Activated T-cell treated with anti-CD3 and anti-CD28 coated beads for 4 hours (primary cell): ENCODE measurements at places on chromosomes 7 and 10.

DNA sequence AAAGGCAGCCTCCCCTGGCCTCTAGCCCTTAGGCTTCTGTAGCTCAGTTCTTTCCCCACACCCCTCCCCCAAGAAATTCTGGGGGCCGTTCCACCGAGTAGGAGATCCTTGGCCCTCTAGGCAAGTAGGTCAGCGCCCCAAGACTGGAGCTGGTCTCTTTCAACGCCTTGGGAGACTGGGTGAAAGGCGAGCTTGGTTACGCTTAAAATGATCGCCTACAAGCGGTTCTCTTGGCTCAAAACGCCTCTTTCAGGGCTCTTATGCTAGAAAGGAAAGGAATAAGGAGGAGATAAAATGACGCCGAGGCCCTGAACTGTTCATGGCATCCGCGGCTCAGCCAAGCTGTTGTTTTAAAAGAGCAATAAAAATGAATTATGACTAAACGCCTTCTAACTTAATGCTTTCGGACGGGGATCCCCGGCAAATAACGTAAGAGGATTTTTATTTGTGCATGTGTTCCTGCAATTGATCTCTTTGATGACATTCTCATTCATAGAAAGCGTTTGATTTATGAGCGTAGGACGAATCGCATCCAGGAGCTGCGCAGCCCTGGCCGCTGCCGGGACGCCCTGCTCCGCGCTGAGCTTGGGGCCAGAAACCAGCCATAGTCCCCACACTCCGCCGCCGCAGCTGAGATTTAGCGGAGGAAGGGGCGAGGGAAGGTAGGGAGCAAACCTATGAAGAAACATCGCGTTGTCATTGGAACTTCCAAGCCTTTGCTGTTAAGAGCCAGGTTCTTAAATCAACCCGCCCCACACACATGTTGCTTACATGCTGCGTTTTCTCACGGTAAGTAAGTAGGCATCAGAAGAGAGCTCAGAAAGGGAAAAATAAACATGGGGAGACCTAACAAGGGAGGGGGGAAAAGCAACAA lies 3.0 kb upstream of the HOXA1 start:
- no peak for DNase-seq

GRCh38 chr7:50667338-50667737 lies 102.1 kb upstream of the DDC start:
- no peak for DNase-seq

DNA sequence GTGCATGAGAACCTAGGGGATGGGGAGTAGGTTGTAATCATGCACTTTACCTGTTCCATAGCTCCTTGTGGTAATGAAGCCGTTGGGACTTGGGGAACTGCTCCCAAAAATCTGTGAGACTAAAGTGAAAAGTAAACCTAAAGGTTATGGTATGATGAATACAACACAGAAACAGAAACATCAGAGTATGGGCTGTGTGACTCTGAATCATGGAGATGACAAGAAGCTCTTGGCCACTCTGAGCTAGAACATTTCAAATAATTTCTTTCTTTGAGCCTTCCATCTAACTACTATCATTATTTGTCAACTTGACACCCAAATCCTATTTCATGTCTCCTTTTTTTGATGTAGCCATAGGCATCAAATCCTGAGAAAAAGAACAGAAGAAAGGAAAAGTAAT lies 2.9 kb downstream of the CLEC5A start:
- no peak for DNase-seq

DNA sequence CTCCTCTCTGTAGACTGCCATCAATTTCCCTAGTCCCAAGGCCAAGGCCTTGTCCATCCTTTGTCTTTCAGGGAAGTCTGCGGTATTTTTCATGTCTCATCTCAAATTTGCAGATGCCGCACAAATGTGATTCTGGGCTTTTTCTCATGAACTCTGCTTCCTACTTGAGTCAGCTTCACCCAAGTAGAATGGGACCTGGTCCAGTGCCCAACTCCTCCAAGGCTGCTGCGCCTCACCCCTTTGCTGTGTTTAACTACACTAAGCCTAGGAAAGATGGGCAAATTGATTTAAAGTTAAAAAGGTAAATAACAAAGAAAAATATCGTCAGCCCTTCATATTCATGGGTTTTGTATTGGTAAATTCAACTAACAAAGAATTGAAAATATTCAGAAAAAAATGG lies 1092.6 kb upstream of the AUTS2 start:
- DNase-seq, result no peak

DNA sequence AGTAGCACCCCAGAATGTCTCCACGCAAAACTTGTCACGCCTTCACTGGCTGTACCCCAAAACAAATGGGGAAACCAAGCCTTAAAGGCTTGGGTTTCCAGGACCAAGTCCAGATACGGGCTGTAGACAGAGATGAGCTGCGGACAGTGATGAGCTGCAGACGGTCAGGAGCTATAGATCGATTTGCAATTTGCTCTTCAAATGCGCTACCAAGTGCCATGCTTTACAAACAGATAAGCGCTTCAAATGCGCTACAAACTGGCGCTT lies 658 bp upstream of the SGCE start:
- no peak for DNase-seq

GRCh38 chr10:113412161-113412560 lies 140.7 kb upstream of the HABP2 start:
- no peak for DNase-seq

DNA sequence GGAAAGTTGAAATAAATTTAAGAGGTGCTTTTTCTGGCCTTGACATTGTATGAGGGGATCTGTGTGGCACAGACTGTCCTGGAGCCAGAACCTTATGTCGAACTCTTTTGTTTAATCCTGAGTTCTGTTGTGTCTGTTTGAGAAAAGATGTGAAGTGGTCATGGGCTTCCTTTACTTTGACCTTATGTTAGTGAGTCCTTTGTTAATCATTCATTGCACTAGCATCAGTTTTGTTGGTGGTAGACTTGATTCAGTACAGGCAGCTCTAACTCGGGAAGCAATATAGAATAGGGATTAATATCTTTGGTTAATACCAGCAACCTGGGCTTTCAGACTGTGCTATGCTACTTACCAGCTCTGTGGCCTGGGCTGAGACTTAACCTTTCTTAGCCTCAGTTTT lies 123.9 kb upstream of the FZD1 start:
- DNase-seq, result no peak

DNA sequence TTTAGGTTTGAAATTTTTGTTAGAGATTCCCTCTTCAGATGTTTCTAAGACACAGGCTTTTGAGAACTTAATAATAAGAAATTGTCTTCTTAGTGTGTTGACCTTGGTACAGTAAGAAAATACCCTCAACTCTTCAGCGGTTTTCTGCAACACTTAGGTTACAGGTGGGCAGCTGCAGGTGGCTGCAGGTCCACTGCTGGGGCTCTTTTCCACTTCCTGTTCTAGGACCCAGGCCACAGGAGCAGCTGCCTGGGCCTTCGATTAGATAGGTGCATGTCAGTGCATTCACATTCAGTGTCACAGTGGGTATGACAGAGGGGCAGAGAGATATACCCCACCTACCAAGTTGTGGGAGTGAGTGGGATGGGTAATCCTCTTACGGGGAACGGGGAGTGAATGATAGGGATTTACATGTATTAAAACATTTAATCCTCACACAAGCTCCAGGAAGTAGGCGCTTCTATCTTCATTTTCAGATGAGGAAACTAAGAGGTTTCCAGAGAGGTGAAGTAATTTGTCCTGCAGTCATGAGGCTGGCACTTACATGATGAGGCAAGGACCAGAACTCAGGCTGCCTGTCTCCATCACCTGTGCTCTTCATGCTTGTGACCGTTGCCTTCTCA lies 20.2 kb upstream of the SUV39H2 start:
- no peak for DNase-seq

DNA sequence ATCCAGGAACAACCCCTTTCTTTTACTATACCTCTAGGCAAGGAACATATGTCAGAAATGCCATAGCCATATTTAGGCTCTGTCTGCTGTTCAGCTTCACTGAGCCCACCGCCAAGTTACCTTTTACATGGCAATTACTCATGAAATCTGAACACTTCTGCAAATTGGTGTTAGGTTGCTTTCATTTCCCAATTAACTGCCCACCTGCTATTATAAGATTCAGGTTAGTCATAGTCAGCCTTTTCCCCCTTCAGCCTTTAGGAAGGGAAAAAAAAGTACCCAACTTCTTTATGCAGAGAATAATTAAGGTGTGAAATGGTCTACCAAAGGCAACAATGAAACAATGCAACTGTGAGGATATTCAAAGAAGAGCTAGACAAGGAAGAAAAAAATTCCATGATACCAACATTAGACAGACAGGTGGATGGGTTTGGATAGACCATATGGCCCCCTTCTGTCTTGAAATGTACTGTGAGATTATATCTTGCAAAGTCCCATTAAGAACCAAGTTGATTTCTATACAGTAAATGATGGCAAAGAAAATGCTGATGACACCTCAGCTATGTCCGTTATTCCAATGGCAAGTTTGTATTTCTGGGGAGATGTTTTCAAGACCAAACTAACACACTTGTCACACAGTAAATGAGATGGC lies 442.1 kb upstream of the NRP1 start:
- DNase-seq, result no peak

- no peak for DNase-seq
These were observed 8.6 kb upstream of the ZNF33B start for GRCh38 chr10:42646687-42647640.

DNA sequence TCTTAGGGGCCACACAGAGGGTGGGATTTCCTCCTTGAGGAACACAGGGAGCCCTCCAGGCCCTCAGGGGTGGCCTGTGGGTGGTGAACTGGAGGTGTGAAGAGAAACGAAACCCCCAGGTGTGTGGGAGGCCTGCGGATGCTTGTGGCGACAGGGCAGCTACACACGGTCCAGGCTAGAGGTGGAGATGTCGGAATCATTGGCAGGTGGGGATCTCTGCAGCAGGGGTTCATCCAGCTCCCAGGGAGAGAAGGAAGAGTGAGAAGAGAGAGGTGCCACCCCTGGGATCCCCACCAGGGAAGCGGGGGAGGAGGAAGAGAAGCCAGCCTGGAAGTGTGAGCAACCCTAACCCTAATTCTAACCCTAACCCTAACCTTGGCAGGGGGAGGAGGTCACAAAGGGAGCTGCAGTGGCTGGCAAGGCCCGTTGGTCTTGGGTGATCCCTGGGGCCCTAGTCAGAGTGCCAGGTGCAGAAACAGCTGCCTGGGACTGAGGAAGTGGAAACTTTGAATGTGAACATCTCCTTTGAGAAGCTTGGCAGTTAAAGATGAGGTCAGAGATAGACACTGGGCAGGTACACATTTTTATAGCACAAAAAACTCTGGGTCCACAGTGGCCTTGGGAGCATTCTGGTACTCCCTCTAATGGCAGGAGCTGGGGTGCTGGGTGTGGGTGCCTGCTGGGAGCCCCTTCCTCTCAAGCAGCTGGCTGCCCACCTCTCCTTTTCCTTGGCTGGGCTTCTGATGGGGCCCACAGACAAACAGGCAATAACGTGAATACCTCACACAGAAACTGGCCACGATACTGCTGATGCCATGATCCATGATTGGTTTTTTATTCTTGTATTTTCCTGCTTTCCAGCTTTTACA lies 6.8 kb upstream of the AEBP1 start:
- no peak for DNase-seq

- no peak for DNase-seq
These were observed 81.5 kb upstream of the HPS1 start for GRCh38 chr10:98528166-98528804.

DNA sequence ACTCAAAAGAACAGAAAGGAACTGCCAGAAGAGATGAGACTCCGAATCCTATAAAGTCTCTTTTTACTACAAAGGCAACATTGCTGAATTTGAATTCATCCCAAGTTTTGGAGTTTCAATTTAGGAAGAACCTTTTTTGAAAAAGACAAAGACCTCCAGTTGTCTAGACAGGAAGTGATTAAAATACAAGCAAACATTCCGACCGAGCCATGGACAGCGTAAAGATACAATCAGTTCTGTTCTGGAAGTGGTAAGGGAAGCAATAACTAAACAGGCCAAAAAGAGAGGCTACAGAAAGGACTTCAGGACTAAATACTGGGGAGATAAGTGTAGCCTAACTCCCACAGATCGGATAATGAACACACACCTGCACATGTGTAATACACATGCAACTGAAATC lies 101.0 kb downstream of the SMURF1 start:
- DNase-seq, result no peak

DNA sequence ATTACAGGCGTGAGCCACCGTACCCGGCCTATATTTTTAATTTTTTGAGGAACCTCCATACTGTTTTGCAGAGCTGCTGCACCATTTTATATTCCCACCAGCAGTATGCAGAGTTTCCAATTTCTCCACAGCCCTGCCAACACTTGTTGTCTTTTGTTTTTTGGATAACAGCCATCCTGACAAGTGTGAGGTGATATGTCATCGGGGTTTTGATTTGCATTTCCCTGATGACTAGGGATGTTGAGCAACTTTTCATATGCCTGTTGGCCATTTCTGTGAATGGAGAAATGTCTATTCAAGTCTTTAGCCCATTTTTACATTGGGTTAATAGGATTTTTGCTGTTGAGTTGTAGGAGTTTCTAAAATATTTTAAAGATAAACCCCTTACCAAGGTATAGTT lies 22.2 kb downstream of the ENTPD7 start:
- DNase-seq, result no peak

GRCh38 chr7:108249453-108249852 lies 119.3 kb upstream of the LAMB4 start:
- no peak for DNase-seq

GRCh38 chr7:86981127-86981526 lies 78.3 kb downstream of the ELAPOR2 start:
- no peak for DNase-seq

- DNase-seq, result no peak
These were observed 71.9 kb upstream of the DIP2C start for GRCh38 chr10:761376-761775.

- no peak for DNase-seq
These were observed 249.8 kb upstream of the TCF7L2 start for GRCh38 chr10:112700215-112700671.

- no peak for DNase-seq
These were observed 25.7 kb downstream of the NUB1 start for GRCh38 chr7:151367284-151367683.

GRCh38 chr7:36667007-36667745 lies 57.1 kb downstream of the AOAH start:
- no peak for DNase-seq

- DNase-seq, result no peak
These were observed 12.8 kb upstream of the CXCL12 start for GRCh38 chr10:44397476-44398225.

DNA sequence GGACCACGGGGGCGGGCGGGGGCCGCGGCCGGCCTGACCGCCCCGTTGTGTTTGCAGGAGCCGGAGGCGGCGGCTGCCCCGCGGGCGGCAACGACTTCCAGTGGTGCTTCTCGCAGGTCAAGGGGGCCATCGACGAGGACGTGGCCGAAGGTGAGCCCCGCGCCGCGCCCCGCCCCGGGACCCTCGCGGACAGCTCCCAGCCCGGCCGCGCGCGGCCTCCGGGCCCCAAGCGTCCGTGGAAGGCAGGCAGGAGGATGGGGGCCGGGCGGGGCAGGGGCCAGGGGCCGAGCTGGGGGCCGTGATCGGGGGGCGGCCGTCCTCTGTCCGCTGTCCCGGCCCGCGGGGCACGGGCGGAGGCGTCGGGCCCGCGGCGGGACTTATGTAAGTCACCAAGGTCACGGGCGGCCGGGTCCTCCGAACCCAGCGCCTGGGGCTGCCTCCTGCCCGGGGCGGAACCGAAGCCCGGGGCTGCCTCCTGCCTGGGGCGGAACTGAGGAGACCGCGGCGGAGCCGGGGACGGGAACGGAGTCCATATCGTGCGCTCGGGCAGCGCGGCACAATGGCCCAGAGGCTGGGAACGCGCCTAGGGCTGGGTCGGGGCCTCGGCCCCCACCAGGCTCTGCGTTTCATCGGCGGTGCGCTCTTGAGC lies 497 bp downstream of the PPP2R2D start:
- DNase-seq, result no peak
